Activated naive CD4-positive, alpha-beta T cell treated with anti-CD3 and anti-CD28 coated beads for 36 hours (primary cell): ENCODE measurements at places on chromosomes 2 and 18.
A peak's percentile ranks its signal among the peaks of the same experiment; 100 is the strongest.

DNA sequence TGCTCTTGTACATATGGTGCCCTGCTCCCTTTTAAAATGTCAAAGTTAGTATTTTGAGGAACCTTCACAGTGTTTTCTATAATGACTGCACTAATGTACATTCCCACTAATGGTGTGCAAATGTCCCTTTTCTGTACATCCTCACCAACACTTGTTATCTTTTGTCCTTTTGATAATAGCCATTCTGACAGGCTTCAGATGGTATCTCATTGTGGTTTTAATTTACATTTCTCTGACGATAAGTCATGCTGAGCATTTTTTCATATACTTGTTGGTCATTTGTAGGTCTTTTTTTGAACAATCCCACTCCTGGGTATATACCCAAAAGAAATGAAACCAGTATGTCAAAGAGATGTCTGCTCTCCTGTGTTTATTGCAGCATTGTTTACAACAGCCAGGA, 268.3 kb downstream of the FBXO15 start:
- DNase-seq, result no peak

DNA sequence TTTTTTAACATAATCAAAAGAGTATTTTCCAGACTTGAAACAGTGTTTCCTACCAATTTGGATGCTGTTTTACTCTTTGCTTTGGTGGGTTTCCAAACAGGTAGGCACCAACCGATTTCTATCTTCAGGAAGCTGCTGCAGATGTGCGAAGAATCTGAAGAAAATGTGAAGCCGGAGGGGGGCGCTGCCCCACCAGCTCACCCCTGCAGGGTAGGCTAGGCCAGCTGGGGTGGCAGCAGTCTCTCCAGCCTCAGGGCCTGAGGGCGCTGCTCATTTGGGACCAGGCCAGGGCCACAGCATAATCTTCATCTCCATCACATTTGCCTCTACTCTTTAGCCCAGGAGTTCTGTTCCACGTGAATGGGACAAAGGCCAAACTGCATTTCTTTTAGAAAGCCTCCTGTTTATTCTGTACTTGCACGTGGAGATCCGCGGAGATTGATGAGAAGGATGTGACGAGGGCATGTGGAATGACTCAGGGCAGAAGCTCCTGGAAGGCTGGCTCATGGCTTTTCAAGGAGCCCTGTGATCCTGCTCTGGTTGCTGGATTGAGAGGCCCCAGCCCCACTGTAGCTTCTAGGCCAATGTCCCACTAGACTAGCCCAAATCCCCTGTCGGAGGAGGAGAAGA, 84.2 kb upstream of the FAM136A start:
- DNase-seq, result no peak

DNA sequence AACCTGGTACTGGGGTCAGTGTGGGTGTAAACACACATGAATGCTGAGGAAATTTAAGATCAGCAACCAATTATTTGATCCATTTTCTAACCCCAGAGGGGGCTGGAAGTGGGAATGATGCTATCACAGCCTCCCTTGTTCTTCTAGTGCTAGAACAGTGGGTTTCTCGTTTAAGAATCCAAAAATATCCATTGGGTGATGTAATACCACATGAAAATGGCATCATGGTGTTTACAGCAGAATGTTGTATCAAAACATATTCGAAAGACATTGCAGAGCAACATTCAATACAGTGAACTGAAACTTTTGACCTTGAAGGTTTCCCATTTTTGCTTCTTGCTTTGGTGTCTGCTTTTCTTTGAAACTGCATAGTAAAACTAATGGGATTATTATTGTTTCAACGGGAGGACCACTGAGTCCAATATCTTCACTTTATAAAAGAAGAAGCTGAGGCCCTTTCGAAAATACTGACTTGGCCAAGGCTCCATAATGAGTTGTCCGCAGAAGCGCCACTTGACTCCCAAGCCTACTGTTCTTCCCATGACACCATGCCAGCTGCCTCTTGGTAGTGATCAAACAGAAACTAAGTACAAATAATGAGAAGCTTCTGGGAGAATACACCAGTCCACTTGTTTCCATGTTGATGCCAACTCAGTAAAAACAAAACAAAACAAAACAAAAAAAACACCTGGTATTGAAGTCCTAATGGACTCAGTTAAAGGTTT, 106.1 kb downstream of the COLEC12 start:
- no peak for DNase-seq

DNA sequence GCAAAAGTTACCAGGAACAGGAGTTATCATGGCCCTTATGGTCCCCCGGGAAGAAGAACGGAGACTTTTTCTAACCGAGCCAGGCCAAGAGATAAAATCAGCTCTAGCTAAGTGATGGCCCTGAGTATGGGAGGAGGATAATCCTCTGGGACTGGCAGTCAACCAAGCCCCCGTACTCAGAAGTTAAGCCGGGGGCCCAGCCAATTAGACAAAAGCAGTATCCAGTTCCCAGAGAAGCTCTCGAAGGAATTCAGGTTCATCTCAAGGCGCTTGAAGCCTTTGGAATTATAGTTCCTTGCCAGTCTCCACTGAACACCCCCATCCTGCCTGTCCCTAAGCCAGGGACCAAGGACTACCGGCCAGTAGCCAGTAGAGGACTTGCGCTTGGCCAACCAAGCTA, 365.3 kb upstream of the TCF4 start:
- DNase-seq, result no peak

- peak; percentile 55 for DNase-seq
These were observed 9.1 kb downstream of the KLF7 start for GRCh38 chr2:207156451-207157161.

GRCh38 chr2:105812180-105813044, 67.7 kb downstream of the NCK2 start:
- DNase-seq, result no peak

- no peak for DNase-seq
These were observed 23.3 kb upstream of the EPAS1 start for GRCh38 chr2:46273919-46274318.

DNA sequence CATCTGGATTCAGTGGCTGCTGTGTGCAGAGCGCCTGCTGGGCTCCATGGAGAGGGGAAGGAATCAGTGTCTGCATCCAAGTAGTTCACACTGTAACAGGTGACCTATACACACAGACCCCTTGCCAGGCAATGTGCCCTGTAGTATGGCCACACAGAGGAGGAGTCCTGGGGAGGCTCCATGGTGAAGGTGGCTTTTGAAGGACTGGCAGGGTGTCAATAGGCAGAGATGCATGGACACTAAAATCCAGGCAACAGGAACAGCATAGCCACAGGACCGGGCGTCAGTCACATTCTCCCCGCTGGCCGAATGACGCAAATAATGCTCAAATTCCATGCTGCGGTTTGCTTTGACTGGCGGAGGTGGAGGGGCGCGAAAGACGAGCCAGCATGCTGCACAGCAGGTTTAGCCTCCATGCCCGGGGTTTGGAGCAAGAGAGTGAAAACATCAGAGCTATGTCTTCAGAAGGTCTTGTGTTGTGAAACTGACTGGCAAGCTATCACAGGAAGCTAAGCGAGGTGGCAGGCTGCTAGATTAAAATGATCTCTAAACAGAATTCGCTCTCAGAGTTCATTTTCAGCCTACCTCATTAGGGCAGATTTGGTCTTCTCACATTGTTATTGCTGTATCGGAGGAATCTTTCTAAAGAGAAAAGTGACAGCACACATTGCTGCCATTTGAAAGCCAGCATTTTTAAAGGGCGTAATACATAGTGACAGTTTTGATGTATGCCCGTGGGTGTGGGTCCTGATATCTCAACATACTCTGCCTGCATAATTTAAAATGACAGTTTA, 1.2 kb upstream of the CHMP1B start:
- peak; percentile 71 for DNase-seq

GRCh38 chr18:23563377-23564043, 22.8 kb downstream of the NPC1 start:
- no peak for DNase-seq

DNA sequence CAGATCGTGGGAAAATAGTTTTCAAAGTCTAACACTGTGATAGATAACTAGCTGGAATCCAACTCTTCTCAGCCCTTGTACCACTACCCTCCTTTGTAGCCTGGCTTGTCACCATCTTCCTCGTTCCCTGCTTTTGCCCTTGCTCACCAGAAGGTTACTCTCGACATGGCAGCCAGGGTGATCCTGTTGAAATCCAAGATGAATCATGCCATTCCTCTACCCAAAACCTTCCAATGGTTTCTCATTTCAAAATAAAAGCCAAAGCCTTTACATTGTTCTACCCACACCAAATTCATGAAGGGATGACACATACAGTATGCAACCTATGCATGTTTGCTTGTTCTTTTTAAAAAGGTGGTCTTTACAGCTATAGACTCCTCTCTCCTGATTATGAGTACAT, 45.7 kb downstream of the STAT4 start:
- DNase-seq, result no peak

GRCh38 chr2:104583811-104584210, 270.1 kb upstream of the POU3F3 start:
- DNase-seq, result no peak

- no peak for DNase-seq
These were observed 32.1 kb upstream of the INSIG2 start for GRCh38 chr2:118056165-118056534.

DNA sequence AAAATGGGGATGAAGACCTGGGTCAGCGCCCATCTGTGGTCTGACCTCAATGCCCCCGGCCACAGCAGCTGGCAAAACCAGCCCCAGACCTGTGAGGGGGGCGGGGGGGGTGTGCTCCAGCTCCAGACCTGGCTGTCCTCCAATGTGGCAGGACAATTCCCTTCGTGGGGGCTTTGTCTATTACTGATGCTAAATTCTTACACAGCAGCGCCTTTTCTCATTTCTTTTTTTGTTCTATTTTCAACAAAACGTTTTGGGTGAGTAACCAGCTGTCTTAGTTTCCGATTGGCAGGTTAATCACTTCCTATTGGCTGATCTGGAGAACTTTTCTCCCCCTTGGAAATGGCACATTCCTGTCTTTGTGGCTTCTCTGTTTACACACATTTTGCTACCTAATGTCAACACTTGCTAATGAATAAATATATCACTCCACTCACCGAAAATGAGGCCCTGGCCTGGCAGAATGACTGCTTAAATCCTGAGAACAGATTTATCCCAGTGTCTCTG, 4.4 kb downstream of the SMAD7 start:
- DNase-seq, result no peak

- no peak for DNase-seq
These were observed 77.8 kb downstream of the COL6A3 start for GRCh38 chr2:237336131-237336530.

DNA sequence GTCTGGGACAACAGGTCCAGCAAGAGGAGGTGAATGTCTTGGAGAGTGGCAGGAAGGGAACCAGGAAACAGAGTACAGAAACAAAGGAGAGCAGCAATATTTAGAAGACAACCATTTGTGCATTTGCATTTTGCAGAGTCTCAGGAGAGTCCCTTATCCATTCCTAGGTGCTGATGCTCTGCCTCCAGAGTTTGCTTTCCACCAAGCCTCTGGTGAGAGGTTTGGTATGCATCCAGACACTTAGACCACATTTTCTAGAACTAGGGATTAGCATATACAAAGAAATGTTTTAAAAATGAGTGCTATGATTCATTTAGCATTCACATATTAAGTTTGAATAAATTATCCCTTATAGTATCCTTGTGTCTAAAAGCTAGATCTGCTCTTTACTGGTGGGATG, 18.5 kb upstream of the LRATD1 start:
- no peak for DNase-seq

DNA sequence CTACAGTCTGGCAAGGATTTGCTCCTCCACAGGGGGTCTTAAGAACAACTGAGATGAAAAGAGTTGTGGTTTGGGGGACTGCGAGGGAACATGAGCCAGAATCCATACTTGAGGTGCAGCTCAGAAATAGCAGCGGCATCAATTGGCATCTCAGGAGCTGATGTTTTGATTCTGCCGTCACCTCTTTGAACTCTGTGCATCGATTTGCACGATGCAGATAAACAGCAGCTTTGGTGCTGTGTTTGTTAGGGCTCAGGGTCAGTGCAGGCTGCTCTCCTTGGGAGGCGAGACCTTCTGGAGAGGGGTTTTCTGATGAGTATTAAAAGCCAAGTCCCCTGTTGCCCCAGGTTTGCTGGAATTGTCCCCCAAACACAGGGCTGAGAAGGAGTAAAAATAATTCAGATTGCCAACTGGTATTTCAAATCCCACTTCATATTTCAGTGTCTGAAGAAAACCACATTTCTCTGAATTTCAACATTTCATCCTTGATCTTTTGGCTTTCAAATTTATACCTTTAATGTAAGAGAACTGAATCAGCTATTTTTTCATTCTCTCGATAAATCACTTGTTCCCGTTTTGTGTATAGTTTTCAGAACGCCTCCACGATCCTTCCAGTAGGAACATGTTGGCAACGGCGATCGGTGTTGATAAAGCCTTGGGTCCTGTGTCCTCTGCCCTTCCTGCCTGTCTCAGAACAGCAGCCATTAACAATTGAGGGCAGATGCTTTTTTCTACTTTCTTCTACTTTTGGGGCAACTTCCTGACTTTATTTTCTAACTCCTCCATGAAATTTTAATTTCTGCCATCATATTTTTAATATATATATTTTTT, 65.0 kb downstream of the RAB31 start:
- DNase-seq, result no peak

DNA sequence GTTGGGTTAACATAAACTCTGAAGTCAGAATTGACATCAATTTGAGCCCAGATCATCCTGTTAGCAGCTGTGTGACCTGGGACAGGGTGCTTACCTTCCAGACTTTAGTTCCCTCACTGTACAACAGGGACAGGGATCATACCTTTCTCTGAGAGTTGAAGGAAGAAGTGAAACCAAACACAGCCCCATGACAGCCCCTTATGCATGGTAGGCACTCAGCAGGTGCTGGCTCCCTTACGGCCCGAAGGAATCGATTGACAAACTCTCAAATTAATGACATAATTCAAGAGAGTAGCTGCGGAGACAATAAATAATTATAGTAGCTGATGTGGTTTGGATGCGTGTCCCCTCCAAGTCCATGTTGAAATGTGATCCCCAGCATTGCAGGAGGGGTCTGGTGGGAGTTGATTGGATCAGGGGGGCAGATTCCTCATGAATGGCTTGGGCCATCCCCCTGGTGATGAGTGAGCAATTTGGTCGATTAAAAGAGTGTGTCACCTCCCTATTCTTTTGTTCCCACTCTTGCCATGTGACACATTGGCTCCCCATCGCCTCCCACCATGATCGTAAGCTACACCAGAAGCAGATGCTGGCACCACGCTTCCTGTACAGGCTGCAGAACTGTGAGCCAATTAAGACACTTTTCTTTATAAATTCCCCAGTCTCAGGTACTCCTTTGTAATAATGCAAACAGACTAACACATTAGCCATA, 72.4 kb downstream of the ODC1 start:
- DNase-seq, result peak; percentile 61

DNA sequence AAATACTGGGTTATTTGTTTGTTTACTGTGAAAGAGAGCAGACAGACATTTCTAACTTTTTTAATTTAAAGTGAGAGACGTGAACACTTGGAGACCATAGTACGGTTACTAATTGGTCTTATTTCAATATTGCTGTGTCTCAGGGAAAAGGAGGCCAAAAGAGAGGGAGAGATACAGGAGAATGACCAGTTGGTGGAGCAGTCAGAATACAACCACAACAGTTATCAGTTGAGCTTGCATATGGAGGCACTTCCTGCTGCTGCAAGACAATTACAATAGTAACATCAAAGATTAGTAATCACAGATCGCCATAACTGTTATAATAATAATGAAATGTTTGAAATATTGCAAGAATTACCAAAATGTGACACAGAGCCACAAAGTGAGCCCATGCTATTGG, 58.2 kb downstream of the TWSG1 start:
- no peak for DNase-seq
